NB4 (cell line): ENCODE measurements at places on chromosomes 16 and 17.

GRCh38 chr16:88610909-88611812 is 27.2 kb upstream of the IL17C start:
- DNase-seq: no peak

DNA sequence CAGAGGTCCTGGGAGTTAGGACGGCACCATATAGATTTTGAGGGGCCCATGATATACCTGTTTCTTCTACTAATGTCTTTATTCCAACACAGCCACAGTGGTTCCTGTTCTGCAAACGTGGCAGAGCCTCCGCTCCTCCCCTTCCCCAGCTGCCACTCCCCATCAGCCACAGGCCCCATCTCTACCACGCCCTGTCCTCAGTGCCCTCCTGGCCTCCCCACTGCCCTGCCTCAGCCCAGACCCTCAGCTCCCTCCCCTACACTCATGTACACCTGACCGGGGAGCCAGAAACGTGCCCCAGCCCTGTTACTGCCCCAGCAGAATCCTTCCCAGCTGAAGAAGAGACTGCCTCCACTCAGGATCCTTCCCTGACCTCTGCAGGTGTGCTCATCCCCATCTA is 11.9 kb upstream of the RBFOX3 start:
- no peak for DNase-seq

GRCh38 chr16:21263640-21264570 is 14.2 kb downstream of the CRYM start:
- no peak for DNase-seq

GRCh38 chr17:75975757-75976174 is 3.2 kb downstream of the ACOX1 start:
- DNase-seq: no peak

- no peak for DNase-seq
Measured at GRCh38 chr16:65967376-65967775, 399.1 kb upstream of the CDH5 start.

- no peak for DNase-seq
Measured at GRCh38 chr16:58331024-58331707, 36.3 kb upstream of the PRSS54 start.

DNA sequence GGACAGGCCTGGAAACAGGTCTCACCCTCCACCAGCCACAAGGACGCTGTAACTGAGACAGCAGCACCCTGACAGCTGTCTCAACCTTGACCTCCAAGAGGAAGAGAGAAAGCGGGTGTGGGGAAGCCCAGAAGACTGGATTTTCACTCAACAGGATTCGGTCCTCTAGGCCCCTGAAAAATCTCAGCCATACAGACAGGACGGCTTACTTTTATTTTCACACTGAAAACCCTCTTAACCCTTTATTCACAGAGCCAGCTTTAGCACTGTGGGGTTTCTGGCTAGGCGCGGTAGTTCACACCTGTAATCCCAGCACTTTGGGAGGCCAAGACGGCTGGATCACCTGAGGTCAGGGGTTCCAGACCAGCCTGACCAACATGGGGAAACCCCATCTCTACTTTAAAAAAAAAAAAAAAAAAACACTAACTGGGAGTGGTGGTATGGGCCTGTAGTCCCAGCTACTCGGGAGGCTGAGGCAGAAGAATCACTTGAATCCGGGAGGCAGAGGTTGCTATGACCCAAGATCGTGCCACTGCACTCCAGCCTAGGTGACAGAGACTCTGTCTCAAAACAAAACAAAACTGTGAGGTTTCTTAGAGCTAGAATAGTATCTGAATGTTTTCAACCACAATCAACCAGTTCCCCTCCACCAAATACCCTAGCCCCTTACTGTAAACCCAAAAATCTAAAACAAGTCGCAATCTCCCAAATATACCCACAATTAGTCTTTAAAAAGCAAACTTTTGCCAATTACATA is 5.3 kb downstream of the ANKRD11 start:
- DNase-seq: peak; percentile 53

GRCh38 chr17:732067-732901 is at the start of gene TLCD3A:
Gene TLCD3A, plus strand, starts transcription at chr17:732596. Its CDS starts 52 bp downstream, at chr17:732648.
- DNase-seq: peak; percentile 31
